Foreskin keratinocyte (primary cell): ENCODE measurements at places on chromosomes 1 and 21.

DNA sequence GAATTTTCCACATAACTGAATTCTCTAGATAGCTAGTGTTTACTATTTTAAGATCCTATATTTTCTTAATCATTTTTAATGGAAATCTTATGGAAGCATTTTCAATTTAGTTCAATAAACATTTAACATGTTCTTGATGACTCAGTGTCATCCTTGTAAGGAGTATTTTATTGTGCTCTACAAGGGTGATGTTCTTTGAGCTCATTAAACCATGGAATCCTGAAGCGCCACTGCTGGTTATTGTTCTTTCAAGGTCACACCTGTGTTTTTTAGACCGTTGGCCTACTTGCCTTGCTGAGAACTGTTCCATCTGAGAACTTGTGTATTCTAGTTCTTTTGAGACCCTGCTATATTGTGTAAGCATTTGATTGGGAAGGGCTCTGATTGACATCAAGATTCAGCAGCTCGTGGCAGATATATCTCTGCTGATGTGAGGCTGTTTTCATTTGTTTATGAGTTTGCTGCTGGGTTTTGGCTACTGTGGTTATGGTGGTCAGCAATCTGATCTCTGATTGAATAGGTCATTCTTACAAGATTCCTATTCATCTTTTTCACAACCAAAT, 132.0 kb downstream of the GIPC2 start:
- no peak for DNase-seq

GRCh38 chr21:40164905-40165772, 297.9 kb downstream of the PCP4 start:
- DNase-seq: no peak

DNA sequence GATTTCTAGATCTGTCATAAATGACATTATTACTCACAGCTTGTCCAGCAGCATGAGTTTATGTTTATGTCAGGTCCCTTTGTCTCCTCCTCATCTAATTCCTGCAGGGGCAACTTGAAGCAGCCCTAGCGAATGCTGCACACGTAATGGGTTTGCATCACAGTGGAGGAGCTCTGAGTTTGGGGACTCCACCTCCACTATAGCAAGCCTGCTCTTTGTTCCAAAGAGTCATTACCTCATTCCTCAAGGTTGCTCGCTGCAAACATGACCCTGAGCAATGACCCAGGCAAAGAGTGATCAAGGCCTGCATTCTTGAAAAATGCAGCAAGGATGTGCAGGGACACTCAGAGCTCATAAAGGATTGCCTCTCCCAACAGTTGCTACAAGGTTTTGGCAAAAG, 261.9 kb downstream of the HHIPL2 start:
- no peak for DNase-seq

DNA sequence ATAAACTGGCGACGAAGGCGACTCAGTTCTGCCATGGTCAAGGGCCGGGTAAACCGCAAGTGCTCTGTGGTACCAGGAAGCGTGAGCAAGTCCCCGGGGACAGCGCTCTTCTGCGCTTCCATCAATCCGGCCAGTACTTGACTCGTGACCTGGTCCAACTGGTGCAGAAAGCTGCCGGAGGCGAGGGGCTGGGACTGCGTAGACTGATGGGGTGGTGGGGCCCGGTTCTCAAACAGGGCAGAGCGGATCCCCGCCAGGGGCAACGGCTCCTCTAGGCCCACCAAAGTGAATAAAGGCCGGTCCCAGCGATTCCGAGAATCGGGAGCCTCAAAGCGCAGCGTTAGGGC, 852 bp downstream of the KTI12 start:
- no peak for DNase-seq

DNA sequence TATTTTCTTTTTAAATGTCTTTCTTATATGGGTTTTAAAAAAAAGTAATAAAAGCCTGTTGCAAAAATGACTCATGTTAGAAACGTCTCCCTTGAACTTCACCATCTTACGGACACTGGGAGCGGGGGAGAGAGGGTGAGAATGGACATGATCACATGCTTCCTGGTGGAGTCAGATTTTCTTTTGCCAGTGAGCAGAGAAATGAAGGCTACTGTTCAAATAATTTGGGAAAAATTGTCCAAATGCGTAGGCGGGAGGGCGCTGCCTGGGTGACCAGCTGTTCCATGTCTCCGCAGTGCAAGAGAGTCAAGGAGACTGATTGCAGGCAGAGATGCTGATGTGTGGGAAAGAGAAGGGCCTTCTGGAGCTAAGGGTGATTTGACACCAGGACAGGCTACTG, 23.1 kb downstream of the EIF2D start:
- peak; percentile 65 for DNase-seq

- peak; percentile 28 for DNase-seq
Observed at GRCh38 chr1:200442537-200443156, 32.8 kb upstream of the ZNF281 start.

- no peak for DNase-seq
Observed at GRCh38 chr1:27626031-27626935, 8.7 kb downstream of the FGR start.

GRCh38 chr1:167110586-167110985, 16.7 kb downstream of the STYXL2 start:
- DNase-seq: no peak

DNA sequence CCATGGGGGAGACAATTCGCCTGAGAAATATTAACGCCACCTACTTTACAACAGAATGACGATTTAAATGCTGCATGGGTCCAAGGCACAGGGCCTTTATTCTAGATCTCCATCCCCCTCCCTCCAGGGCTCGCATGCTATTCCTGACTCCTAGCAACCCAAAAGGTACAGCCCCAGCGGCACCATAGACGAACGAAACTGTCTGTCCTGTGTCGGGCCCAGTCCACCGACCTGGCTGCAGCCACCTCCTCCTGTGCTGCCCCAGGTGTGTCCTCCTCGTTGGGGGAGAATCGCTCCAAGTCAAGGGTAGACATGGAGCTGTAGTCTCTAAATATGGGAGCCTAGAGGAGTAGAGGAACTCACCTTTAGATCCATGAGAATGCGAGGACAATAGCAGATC, 196.5 kb downstream of the TOMM20 start:
- no peak for DNase-seq

- DNase-seq: peak; percentile 36
Observed at GRCh38 chr1:40476924-40477677, at the start of gene ZFP69. Gene ZFP69, plus strand, starts transcription at chr1:40477290. Its CDS starts 2,072 bp downstream, at chr1:40479362.

- no peak for DNase-seq
Observed at GRCh38 chr1:207941665-207942064, 30.7 kb upstream of the CD34 start.

- DNase-seq: no peak
Observed at GRCh38 chr1:225999912-226000337, 782 bp upstream of the SDE2 start.

- no peak for DNase-seq
Observed at GRCh38 chr1:231557411-231557810, 28.9 kb downstream of the TSNAX start.

DNA sequence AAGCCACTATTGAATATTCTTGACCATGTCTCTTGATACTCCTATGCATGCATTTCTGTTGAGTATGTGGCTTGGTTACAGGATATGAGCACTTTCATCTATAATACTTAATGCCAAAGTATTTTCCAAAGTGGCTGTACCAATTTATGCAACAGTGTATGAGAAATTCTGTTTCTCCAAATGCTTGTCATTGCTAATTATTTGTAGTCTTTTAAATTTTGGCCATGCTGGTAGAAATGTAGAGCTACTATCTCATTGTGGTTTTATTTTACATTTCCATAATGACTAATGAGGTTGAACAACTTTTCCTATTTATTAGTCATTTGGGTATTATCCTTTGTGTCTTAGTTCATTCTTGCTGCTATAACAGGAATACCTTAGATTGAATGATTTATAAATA, 71.4 kb upstream of the TSPAN2 start:
- no peak for DNase-seq

DNA sequence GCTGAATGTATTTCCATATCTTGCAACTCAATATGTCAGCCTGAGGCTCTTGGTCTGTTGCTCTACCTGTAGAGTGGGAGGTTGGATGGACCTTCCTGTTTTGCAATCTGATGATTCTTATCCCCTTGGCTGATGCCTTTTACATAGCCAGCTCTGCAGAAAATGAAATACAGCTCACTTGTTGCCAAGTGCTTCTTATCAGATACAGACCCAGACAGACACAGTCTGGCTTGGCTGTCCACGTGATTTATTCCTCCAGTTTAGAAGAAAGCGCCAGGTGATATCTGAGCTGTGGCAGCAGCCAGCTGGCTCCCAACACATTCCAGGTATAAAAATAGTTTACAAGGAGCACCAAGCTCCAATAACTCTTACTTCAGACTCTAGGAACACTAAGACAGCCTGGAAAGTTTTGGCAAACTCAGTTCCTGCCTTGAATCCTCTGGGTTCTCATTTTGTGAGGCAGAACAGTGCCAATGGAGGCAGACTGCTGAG, 479.2 kb upstream of the USP24 start:
- DNase-seq: peak; percentile 31

DNA sequence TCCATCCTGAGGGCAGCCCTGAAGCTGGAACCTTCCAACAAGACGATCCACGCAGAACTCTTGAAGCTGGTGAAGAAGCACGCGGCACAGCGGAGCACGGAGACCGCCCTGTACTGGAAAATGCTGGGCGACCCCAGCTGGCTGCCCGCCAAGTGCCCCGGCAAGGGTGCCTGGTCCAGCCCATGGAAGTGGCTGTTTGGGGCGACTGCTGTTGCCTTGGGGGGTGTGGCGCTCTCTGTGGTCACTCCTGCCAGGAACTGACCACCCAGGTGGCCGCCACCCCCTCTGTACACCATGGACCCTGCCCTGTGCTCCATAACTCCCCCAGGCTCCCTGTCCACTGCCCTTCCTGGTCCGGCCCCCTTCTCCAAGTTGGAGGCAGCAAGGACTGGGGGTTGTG, 90.8 kb downstream of the PPP1R12B start:
- no peak for DNase-seq

- peak; percentile 24 for DNase-seq
Observed at GRCh38 chr1:52365071-52365745, 797 bp downstream of the CC2D1B start.

- no peak for DNase-seq
Observed at GRCh38 chr1:201374364-201374763, 3.1 kb downstream of the TNNT2 start.

- DNase-seq: no peak
Observed at GRCh38 chr1:151705753-151706463, 10.7 kb downstream of the CELF3 start.

- DNase-seq: peak; percentile 70
Observed at GRCh38 chr1:78060857-78061563, 15.2 kb downstream of the GIPC2 start.

- DNase-seq: no peak
Observed at GRCh38 chr1:231334079-231334666, 3.5 kb downstream of the EXOC8 start.

DNA sequence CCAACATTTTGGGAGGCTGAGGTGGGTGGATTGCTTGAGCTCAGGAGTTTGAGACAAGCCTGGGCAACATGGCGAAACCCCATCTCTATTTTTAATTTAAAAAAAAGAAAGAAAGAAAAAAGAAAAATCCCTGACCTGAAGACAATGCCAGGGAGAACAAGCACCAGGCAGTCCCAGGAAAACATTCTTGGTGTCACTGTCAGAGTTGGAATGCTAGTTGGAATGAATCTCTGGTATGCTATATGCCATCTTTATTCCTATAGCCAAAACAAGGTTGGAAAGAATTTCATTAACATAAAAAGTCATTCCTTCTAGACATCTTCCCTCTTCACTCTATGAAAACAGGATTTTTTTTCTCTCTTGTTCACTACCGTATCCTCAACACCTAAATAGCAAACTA, 2.8 kb downstream of the DNAJC8 start:
- DNase-seq: no peak

- no peak for DNase-seq
Observed at GRCh38 chr1:181208967-181209366, 120.5 kb downstream of the IER5 start.

GRCh38 chr1:16082283-16083038, 9.0 kb upstream of the FAM131C start:
- no peak for DNase-seq

DNA sequence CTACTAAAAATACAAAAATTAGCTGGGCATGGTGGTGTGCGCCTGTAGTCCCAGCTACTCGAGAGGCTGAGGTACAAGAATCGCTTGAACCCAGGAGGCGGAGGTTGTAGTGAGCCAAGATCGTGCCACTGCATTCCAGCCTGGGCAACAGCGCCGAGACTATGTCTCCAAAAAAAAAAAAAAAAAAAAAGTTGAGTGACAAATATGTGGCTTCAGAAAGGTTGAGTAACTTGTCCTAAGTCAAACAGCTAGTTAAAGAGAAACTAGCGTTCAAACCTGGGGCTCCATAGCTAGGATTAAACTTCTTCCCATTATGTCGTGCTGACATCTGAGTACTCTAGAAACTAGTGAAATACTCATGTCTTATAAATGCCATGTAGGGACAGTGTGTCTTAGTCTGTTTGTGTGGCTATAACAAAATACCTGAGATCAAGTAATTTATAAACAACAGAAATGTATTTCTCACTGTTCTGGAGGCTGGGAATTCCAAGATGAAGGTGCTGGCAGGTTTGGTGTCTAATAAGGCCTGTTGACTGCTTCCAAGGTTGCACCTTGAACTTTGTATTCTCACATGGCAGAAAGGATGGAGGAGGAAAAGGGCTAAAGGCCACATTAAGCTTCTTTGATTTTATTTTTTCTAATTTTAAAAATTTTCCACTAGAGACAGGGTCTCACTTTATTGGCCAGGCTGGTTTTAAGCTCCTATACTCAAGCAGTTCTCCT, 12.0 kb downstream of the AK4 start:
- DNase-seq: no peak

GRCh38 chr1:169860750-169861149, 32.9 kb downstream of the SCYL3 start:
- no peak for DNase-seq

DNA sequence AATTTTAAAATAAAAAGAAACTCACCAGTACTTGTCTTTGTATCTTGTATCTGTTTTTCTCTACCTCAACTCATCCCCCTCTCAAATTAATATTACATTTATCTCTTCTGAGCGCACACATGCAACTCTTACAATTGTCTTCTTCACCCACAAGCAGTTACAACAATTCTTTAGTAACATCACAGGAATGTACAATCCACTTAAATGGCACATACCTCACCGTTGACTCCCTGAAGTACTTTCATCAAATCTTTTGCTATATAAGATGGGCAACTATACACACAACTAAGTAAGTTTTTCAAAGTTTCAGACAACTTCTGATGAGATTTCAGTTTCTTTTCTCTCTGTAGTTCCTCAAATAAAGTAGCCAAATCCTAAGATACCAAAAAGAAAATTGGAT, 28.3 kb downstream of the HEATR1 start:
- DNase-seq: peak; percentile 10

DNA sequence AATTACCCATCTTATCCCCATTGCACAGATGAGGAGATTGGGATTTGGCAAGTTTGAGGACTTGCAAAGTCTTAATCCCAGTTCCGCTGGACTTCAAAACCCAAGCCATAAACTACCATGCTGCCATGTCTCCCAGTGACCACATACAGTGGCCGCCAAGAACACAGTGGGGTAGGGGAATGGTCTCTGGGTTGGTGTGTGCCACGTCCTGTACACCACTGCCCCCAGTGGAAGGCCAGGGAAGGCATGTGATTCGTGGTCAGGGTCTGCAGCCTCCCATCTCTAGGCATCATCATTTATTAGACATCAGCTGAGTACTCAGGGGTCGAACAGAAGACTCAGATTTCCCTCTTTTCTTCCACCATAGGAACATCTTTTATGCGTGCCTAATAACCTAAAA, 76.0 kb downstream of the MAN1C1 start:
- no peak for DNase-seq

- DNase-seq: no peak
Observed at GRCh38 chr1:1274299-1274930, 761 bp upstream of the UBE2J2 start.
